ENCODE measurements at places on chromosomes 3 and 15.

DNA sequence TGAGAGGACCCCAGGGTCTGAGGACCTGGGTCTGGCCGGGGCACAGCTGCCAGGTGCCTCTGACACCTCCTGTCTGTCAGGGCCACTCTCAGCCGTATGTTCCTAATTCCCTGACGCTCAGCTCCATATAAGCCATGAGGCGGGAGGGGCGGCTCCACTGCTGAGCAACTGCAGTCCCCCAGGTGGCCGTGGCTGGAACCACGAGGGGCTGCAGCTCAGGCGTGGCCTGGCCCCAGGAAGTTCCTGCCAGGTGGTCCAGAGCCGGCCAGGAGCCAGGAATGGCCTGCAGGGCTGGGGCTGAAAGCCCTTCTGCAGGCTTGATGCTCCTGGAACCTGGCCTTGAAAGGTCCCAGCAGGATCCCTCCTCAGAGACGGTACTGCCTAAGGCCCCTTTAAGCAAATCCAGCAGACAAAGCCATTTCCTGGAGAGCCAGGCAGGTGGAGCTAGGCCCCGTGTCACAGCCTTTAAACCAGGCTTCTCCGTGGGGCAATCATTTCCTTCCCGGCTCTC lies 118.0 kb downstream of the CHSY1 start:
- no peak overlapping the region for H3K4me3 ChIP-seq
- no peak for DNase-seq
- H3K27me3 ChIP-seq = peaks cover 4% of the 10 kb centered on the region

DNA sequence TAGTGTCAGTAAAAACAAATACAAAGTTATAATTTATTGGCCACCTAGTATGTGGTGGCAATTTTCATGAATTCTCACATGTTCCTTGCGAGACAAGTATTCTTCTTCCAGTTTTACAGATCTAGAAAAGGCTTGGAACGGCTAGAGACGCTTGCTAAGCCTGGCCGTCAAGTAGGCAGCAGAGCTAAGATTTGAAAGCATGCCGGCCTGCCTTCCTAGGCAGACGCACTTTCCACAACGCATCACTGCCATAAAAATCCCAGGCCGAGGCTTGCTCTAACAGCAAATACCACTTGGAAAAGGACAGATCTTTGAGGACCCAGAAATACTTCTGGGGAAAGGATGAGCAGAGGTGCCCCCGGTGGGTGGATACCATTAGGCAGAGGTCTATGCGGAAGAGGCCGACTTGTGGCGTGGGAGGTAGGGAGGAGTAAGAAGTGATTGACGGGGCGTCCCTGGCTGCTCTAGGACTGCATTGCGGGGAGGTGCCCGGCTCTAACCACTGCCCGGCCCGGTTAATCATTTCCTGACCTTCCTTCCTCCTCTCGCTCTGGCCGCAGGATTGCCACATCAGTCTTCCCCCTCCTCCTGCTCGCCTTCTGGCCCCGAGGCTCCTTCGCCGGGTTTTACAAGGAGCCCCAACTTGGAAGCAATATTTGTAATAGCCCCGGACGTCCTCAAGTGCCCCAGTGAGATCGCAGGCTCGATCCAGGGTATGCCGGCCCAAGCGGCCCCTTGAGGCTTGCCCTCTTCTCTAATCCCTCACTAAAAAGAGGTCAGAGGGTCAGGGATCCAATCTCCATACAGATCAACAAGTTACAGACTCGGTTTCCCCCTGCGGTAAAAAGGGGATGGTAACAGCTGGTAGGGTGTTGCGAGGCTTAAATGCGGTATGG lies 1.3 kb upstream of the USP3 start:
- DNase-seq = peak; percentile 63
- H3K27ac ChIP-seq = peak overlapping the region; percentile 89
- H3K36me3 ChIP-seq = peaks cover 9% of the 10 kb centered on the region

GRCh38 chr3:51703068-51703760 lies 3.7 kb upstream of the GRM2 start:
- peaks cover 17% of the 10 kb centered on the region for H3K36me3 ChIP-seq
- H3K27me3 ChIP-seq = no peaks in the 10 kb centered on the region
- peaks cover 4% of the 10 kb centered on the region for H3K4me1 ChIP-seq
- H3K4me3 ChIP-seq = no peak overlapping the region

GRCh38 chr3:122357828-122358702 lies 25.0 kb downstream of the MIX23 start:
- no peak overlapping the region for H3K27ac ChIP-seq
- DNase-seq = no peak
- no peak overlapping the region for H3K4me3 ChIP-seq
- H3K27me3 ChIP-seq = no peaks in the 10 kb centered on the region
- H3K36me3 ChIP-seq = peaks cover 38% of the 10 kb centered on the region

- peaks cover 15% of the 10 kb centered on the region for H3K27me3 ChIP-seq
- H3K27ac ChIP-seq = no peak overlapping the region
- no peak overlapping the region for H3K4me3 ChIP-seq
- H3K36me3 ChIP-seq = no peaks in the 10 kb centered on the region
Measured at GRCh38 chr3:194744826-194745225, 59.1 kb downstream of the FAM43A start.

DNA sequence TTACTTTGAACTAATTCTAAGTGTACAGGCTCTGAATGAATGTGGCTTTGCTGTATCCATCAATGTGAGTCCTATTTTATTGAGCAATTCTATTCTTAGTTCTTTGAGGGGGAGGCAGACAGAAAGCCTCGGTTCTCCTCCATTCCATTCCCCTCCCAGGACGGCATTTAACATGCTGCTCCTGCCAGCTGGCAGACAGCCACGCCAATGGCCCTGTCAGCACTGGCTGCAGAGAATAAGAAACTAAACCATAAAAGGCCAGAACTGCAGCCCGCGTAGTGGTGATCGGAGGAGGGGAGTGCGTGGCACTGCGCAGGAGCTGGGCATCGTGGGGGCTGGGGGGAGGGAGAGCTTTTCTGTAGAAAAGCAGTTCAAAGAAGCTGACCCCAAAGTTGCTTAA lies 76.0 kb upstream of the HACD2 start:
- H3K27me3 ChIP-seq = no peaks in the 10 kb centered on the region
- no peak overlapping the region for H3K27ac ChIP-seq
- no peak for DNase-seq
- no peaks in the 10 kb centered on the region for H3K4me1 ChIP-seq
- H3K36me3 ChIP-seq = no peaks in the 10 kb centered on the region

DNA sequence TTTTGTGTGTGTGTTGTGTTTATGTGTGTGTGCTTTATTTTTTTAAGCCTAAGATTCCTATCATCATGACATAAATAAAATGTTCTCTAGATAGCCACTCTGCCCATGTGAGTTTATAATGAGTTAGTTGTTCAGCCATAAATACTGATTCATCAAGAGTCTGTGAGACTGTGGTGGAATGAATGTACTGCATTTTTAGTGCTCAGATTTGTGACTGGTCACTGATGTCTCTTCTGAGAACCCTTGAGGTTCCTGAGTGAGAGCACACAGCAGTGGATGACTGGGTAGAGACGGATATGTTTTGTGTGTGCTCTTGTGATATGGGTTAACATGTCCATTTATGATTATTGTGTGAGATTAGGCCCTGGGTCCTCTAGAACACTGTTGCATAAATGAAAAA lies 51.2 kb downstream of the SETD5 start:
- no peak overlapping the region for H3K27ac ChIP-seq
- peaks cover 79% of the 10 kb centered on the region for H3K36me3 ChIP-seq
- H3K27me3 ChIP-seq = no peaks in the 10 kb centered on the region
- peaks cover 37% of the 10 kb centered on the region for H3K4me1 ChIP-seq
- H3K4me3 ChIP-seq = no peak overlapping the region

DNA sequence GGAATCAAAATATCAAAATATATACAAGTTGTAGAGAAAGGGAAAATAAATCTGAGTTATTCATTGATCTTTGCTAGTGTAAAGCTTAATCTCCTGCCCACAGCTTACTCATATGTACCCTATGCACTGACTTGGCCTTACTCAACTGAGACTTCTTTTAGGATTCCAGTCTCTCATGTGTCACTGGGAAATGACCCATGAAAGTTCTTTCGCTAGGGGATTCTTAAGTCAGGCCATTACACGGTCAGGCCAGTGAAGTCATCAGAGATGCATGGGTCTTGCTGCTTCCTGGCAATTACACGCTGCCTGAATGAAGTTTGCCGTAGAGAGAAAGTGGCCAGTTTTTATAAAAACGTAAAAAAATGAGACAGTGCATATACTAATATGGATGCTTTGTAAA lies 20.7 kb upstream of the LPP start:
- H3K27me3 ChIP-seq = no peaks in the 10 kb centered on the region
- no peaks in the 10 kb centered on the region for H3K36me3 ChIP-seq
- no peak overlapping the region for H3K27ac ChIP-seq
- no peak overlapping the region for H3K4me3 ChIP-seq

- H3K36me3 ChIP-seq = no peaks in the 10 kb centered on the region
- H3K27me3 ChIP-seq = peaks cover 46% of the 10 kb centered on the region
- H3K27ac ChIP-seq = no peak overlapping the region
- no peaks in the 10 kb centered on the region for H3K4me1 ChIP-seq
- no peak for DNase-seq
Measured at GRCh38 chr15:34597316-34597715, 13.9 kb upstream of the GOLGA8B start.

- H3K27ac ChIP-seq = no peak overlapping the region
- DNase-seq = no peak
- no peak overlapping the region for H3K4me3 ChIP-seq
- peaks cover 35% of the 10 kb centered on the region for H3K4me1 ChIP-seq
- H3K27me3 ChIP-seq = no peaks in the 10 kb centered on the region
- H3K36me3 ChIP-seq = peaks cover 9% of the 10 kb centered on the region
Measured at GRCh38 chr3:183288117-183288516, 35.1 kb downstream of the B3GNT5 start.

DNA sequence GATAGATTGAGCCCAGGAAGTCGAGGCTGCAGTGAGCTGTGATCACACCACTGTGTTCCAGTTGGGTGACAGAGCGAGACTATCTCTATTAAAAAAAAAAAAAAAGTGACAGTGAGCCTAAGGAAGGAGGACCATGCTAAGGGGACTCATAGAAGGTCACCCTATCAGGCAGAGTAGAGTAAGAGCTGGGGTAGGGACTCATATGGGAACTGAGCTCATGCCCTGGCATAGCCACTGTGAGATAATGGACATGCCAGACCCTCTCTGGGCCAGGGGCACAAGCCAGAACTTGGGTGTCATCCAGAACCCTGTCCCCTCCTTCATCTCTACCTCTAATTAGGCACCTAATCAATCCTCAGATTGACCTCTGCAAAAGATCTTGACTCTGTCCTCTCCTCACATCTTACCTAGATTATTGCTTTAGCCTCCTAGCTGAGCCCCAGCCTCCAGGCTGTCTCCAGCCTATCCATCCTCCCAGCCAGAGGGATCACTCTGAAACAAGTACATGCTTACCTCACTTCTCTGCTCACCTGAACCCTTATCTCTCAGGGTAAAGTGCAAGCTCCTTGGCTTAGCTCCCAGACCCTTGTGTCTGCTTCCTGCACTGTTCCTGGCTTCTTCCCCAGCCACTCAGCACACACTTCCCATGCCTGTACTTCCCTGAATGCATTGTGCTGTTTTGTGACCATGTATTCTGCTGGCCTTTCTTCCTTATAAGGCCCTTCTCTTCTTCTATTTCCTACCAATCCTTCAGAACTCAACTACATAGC lies 76.4 kb downstream of the DAPK2 start:
- H3K36me3 ChIP-seq = no peaks in the 10 kb centered on the region
- peak overlapping the region; percentile 37 for H3K4me3 ChIP-seq
- H3K27ac ChIP-seq = peak overlapping the region; percentile 100
- H3K4me1 ChIP-seq = peaks cover 39% of the 10 kb centered on the region

- DNase-seq = no peak
- H3K36me3 ChIP-seq = peaks cover 63% of the 10 kb centered on the region
- no peaks in the 10 kb centered on the region for H3K27me3 ChIP-seq
- H3K27ac ChIP-seq = no peak overlapping the region
- peaks cover 38% of the 10 kb centered on the region for H3K4me1 ChIP-seq
Measured at GRCh38 chr15:85642693-85643066, 152.0 kb downstream of the KLHL25 start.

DNA sequence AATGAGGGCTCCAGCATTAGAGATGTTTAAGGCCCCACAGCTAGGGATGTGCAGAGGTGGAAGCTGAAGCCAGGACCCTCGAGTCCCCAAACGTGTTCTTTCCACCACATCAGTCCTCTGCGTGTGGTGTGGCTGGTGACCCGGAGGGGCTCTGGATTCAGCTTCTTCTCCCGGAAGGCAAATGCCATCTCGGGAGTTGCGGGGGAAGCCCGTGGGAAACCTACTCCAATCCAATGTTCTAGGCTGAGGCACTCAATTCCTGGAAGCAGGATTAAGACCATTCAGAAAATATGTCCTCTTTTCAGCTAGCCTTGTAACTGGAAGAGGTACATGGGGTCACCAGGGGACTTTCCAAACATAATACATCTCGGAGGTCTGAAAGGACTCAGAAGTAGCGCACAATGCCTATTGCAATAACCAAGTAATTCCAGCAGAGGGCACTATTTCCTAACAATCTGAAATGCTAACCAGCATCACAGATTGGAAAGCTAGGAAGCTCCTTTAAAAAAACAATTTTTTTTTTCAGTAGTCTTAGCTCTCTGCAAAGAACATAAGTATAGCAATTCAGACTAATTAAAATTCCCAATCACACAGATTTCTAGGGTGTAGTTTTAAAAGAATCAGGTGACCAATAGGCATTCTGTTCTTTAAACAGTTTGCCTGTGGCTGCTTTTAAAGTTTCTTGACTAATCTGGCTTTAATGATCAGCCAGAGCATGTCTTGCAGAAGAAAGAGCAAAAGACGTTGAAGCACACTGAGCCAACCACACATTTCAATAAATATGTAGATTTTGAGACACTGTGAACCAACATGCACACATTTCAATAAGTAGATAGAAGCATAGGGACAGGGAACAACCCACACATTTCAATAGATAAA lies 36.1 kb downstream of the BNC1 start:
- H3K27ac ChIP-seq = no peak overlapping the region
- no peaks in the 10 kb centered on the region for H3K36me3 ChIP-seq
- no peak overlapping the region for H3K4me3 ChIP-seq
- DNase-seq = no peak
- peaks cover 30% of the 10 kb centered on the region for H3K27me3 ChIP-seq

DNA sequence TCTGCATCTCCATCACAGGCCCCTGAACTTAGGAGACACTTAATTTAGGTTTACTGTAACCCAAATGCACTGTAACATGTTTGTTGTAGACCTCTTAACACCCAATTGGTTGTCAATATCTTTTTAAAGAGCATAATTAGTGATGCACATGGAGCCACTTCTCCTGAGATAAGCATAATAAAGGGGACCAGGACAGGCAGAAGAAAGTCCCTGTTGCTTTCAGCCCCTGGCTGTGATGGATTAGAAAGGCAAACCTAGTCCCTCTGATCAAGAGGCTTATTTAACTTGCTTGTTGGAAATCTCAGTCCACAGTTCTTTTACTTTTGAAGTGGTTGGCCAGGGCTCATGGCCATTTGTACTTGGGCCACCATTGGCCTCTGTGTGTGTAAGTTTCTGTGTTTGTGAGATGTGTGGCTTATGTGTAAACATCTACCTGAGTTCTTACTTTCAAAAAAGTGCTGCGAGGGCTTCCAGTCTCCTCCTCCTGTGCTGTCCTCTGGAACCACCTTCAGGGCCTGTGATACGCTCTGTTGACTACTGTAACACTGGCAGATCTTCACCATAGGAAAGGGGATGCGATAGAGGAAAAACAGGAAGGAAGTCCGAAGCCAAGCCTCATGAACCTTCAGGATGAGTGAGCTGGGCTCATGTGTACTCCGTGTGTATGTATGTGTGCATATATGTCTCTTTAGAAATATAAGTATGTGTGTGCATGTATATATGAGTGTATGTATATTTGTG lies 136.2 kb downstream of the EPHB1 start:
- H3K27me3 ChIP-seq = peaks cover 10% of the 10 kb centered on the region
- DNase-seq = no peak
- H3K36me3 ChIP-seq = no peaks in the 10 kb centered on the region
- no peak overlapping the region for H3K4me3 ChIP-seq
- peaks cover 11% of the 10 kb centered on the region for H3K4me1 ChIP-seq
- no peak overlapping the region for H3K27ac ChIP-seq

- H3K4me1 ChIP-seq = peaks cover 4% of the 10 kb centered on the region
- H3K36me3 ChIP-seq = no peaks in the 10 kb centered on the region
- no peak overlapping the region for H3K27ac ChIP-seq
- DNase-seq = no peak
- H3K4me3 ChIP-seq = no peak overlapping the region
Measured at GRCh38 chr15:43538091-43538490, 20.7 kb downstream of the MAP1A start.
